ENCODE measurements at places on chromosomes 11 and 22. TPM values are rescaled to one million over a fixed set of nuclear protein-coding genes. Genes with fewer than 3 reads are reported as not detected.

DNA sequence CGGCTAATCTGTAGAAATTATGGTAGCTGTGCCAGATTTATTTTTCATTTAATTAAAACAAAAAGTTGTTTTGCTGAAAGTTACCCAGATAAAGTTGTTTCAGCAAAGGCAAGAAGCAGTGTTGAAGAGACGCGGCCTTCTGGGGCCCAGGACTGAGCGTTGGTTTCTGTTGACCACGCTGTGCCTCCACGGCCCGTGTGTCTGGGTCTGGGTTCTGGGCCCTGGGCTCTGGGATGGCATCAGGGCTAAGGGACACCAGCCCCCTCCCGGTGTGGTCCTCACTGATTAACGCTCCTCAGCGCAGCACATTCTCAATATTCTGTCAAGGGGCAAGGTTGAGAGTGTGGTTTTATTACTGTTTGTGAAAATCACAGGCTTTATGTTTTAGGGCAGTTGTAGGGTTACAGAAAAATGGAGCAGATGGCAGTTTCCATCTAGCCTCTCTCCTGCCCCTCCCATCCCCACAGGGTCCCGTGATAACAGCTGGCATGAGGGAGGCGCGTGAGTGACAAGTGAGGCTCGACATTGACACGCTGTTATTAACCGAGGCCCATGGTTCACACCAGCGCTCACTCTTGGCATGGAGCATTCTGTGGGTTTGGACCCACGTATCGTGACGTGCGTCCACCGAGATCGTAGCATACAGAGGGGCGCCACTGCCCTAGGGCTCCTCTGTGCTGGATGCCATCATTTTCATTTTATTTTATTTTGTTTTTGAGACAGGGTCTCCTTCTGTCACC, 1231.4 kb downstream of the BRD1 start:
- no peak for DNase-seq

GRCh38 chr11:33542921-33543320, 157.7 kb downstream of the C11orf91 start:
- DNase-seq = peak; percentile 57

GRCh38 chr22:29074276-29074772, 1.5 kb downstream of the KREMEN1 start:
- DNase-seq = no peak

DNA sequence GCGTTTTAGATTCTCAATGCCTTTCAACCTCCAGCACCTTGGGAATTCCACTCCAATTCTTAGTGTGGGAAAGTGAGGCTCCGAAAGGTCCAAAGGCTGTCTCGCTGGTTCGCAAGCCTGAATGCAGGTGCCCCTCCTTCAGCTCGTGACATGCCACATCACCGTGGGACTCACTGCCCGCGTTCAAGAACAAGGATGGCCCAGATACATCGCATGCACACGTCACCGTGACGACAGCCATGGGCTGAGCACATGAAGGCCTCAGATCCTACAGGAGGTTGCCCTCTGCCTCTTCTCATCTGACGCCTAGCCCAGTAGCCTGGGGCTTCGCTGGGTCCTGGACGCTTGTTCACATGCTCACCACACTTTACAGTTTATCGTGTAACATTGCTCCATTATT, 4.4 kb upstream of the LINC01488 start:
- no peak for DNase-seq

DNA sequence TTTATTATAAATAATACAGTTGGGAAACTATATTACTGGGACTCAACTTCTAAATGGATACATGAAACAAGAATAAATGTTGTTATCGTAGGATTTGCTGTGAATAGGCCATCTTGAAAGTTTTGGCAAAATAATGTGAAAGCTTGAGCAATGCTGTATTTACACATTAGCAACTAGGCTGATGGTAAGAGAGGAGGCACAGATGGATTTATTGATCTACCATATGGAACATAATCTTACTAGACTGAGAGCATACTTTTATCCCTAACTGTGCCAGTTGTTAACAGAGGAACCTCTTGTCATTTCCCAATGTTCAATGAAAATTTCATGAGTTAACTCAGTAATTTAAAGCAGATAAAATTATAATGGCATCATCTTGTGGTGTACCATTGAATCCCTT, 22.8 kb downstream of the APIP start:
- no peak for DNase-seq

DNA sequence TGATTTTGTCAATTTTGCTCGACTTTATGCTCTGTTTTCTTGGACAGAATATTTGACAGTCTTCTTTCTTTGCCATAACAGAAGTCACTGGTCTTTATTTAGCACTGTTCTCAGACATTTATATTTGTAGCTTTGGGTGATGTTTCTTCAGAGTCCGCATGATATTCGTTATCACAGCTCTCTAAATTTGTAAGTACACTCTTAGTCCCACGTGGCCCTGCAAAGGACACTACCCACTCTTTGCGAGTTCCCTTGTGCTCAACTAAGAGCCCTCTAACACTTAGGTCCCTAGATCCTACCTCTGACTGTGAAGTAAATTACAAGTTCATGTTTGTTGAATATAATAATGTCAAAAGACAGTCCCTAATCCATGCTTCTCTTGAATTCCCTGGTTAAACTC, 651.9 kb downstream of the NTM start:
- DNase-seq = no peak

DNA sequence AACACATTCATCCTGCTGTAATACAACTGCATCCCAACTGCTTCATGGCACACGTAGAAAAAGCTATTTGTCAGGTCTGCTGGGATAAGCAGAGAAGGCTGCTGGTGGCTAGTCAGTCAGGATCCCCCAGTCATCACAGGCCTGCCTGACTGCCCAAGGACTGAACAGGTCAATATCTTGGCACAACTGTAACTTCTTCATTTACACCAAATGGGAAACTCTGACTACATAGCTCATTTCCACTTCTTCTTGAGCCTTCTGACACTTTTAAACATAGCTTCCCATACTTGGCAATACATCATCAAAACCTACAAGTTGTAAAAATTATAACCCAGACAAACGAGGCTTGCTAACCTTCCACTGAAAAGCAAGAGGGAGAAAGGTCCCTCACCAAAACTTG, 2.8 kb downstream of the TMEM9B start:
- no peak for DNase-seq

GRCh38 chr11:28026634-28027290, 81.2 kb downstream of the KIF18A start:
- no peak for DNase-seq

MUC2 gene
- total RNA-seq = not detected

OR2D2 gene
- not detected for total RNA-seq

PKP3 gene
- 1.9 TPM for total RNA-seq

LDHAL6A gene
- total RNA-seq = not detected

IRAG1 gene
- 4.6 TPM for total RNA-seq

All from SJSA1 (cell line).